GF-D8 (cell line): ENCODE measurements at places on chromosomes 13 and 19.

DNA sequence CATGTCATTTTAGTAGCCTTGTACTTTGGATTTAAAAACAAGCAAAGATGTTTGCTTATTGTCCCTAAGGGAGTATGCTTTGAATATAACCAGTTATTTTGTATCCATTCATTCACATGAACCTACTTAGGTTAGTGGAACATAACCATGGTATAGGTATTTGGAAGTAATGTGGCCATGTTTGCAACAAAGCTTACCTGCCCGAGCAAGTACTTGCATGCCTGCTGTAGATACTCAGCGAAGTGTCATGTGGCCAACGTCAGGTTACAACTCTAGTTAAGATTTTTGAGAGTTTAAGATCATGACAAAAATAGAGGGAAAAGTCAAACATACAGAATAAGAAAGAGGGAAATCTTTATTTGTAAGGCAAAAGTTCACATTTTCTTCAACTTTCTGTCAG lies 57.2 kb downstream of the COG6 start:
- no peak for DNase-seq

GRCh38 chr19:18506101-18506930 lies 15.6 kb downstream of the ELL start:
- DNase-seq = peak; percentile 10

GRCh38 chr19:7739211-7739755 lies 7.4 kb upstream of the CLEC4G start:
- DNase-seq = no peak

DNA sequence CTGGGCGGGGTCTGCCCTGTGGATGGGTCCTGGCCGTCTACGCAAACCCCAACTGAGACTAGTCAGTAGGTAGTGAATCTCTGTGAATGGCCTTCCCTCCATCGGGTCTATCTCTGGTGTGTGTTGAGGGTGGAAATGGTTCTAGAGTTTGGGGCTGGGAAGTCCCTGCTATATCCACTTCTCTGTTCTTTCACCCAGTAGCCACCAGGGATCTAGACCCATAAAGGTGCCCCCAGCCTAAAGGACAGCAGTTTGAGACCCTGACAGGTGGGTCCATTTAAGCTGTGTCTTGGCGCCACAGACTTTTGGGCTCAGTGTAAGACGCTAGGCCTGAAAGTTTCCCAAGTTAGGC lies 57.7 kb downstream of the ZNF568 start:
- DNase-seq = no peak

GRCh38 chr19:17495639-17496296 lies 15.7 kb upstream of the PGLS start:
- DNase-seq = no peak
